Anterior cingulate cortex (tissue), 58 donors: ENCODE measurements at places on chromosomes 6 and 20.

DNA sequence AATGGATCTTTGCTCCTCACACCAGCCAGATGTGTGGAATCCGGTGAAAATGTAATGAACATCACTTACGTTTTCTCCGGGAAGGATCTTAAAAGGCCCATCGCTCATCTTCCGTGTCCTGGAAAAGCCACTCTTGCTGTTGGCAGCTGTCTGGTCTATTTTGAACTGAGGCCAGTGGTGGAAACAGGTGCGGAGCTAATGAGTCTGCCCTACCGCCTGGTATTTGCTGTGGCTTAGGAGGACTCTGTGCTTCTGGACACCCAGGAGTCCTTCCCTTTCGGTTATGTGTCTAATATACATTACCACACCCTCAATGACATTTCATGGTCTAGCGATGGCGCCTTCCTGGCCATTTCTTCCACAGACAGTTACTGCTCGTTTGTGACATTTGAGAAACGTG, 264.2 kb upstream of the PREP start:
- no peak for DNase-seq

DNA sequence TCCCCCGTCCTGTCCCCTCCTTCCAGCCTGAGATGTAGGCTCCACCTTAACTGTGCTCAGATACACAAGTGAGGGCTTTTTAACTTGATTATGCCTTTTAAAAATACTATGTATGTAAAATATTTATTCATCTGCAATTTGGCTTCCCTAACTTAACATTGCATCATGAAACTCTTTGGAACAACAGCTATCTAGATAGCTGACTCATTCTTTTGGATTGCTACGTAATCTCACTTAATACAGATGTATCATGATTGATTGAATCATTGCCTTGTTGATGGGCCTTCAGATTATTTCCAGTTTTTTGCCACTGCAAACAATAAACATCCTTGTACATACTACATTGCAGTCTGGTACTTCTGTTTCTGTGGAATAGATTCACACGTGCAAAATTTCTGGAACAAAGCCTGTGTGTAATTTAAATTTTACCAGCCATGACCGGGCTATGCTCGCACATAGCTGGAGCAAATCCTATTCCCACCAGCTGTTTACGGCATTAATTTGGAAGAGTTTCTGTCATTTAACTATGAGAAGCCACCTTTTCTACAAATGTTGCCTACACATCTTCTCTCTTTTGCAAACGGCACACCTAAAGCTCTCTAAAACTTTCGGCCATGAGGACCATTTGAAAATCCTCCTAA, 6.5 kb downstream of the PRND start:
- no peak for DNase-seq

DNA sequence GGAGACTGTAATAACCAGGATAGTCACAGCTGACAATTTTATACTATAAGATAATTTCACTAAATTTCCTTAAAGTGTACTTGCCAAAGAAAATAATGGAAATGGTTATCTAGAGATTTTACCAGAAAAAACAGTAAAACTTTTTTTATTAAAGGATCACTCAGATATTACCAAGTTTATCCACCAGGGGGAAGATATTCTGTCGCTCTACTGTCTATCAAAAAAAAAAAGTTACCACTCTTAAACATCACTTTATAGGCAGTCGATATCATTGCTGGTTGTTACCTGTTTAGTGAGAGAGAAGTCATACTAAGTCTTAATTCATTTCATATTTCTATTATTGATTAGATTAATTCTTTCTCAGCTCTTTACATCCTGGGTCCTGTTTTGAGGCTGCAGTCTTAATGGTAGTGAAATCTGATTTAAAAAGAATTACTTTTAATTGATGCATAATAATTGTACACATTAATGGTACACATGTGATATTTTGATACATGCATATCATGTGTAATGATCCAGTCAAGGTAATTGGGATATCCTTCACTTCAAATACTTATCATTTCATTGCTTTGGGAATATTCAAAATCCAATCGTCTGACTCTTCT, 18.9 kb downstream of the L3MBTL3 start:
- DNase-seq = no peak

- no peak for DNase-seq
Measured at GRCh38 chr6:100112855-100113508, 119.0 kb upstream of the MCHR2 start.

DNA sequence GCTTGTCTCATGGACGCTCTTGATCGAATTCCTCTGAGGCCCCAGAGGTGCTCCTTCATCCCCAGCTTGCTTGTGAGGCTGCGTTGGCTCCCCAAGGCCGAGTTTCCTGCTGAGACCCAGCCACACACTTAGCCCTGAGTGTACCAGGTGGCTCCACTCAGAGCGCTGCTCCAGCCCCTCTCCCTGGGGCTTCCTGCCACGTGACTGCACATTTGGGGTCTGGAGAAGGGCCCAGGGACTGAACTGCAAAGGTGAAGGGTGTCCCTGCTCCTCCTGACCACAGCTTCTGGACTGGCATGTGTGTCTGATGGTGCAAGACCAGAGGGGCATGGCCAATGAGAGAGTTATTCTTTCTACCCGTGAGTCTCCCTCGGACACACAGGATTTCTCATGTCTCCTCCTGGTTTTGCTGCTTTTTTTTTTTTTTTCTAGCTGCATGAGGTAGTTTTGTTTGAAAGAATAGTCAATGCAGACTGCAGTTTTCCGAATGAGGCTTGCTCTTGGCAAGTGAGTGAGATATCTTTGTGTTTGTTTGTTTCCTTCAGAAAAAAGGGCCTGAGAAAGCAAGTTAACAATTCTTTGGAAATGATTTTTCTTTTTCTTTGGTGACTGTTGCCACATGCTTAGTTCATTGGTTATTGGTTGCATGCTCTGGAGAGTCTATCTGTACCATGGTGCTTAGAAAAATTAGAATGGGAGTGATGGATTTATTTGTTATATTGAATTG, 3.1 kb upstream of the ZNF831 start:
- DNase-seq = no peak
